T-cell (primary cell): ENCODE measurements at places on chromosomes 2 and 18.
A peak's percentile ranks its signal among the peaks of the same experiment; 100 is the strongest.

GRCh38 chr2:5673145-5674025, 18.8 kb upstream of the SOX11 start:
- no peak for DNase-seq

DNA sequence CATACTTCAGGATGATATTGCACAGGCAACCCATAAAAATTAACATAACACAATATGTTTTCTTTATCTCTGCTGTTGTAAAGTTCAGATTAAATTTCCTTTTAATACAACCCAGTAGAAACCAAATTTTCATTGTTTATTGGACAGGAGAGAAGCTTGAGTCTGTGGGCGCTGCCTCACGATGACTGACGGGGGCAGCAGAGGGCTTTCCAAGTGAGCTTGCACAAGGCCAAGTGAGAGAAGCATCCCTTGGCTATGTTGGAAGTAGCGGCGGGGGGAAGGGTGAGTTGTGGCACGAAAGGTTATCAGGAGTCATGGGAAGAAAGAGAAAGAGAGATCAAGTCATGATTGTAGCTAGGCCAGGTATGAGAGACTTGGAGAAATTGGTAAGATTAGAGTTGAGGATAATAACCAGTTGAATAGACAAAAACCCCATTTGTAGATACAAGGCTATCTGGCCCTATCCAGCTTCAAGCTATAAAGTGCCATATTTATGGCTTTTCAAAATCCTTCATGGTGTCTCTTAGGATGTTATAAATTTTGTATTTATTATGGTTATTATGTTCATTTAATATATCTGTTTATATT, 413.7 kb upstream of the FAM98A start:
- no peak for DNase-seq

GRCh38 chr18:5720132-5720531, 175.2 kb downstream of the TMEM200C start:
- no peak for DNase-seq

DNA sequence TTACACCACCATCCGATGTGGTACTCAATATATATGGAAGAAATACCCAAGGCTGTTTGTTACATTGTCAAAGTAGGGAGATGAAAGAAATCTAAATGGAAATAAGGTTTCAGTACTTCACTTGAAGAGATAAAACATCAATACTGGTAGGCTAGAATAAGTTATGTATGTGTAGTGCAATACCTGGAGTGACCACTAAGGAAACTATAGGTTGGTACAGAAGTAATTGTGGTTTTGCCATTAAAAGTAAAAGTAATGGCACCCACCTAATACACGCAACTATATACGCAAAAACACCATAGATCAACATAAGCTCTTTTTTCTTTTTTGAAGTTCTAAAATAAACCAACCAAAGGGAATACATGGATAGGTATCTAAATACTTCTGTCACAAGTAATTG, 143.2 kb upstream of the KYNU start:
- no peak for DNase-seq

GRCh38 chr2:218296847-218297246, 4.5 kb upstream of the TMBIM1 start:
- DNase-seq = no peak

DNA sequence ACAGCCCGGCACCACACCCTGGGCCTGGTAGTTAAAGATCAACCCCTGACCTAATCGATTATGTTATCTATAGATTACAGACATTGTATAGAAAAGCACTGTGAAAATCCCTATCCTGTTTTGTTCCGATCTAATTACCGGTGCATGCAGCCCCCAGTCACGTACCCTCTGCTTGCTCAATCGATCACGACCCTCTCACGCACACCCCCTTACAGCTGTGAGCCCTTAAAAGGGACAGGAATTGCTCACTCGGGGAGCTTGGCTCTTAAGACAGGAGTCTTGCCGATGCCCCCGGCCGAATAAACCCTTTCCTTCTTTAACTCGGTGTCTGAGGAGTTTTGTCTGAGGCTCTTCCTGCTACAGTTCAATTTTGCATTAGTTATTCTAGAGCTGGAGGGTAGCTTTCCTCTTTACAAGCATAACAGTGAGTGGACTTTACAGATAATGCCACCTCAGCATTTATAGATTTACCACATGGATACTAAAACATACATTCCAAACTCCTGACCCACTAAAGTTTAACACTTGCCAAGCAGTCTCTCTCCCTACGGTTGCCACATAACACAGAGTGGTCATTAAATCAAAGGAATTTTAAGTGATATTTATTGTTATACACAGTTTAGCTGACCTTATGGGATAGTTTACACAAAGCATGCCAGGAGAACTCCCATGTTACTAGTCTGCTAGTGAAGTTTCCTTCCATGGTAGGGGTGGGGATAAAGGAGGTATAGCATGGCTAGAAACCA, 101.0 kb downstream of the EVA1A start:
- DNase-seq = no peak

GRCh38 chr18:38902796-38903195, 1337.2 kb upstream of the CELF4 start:
- DNase-seq = no peak

DNA sequence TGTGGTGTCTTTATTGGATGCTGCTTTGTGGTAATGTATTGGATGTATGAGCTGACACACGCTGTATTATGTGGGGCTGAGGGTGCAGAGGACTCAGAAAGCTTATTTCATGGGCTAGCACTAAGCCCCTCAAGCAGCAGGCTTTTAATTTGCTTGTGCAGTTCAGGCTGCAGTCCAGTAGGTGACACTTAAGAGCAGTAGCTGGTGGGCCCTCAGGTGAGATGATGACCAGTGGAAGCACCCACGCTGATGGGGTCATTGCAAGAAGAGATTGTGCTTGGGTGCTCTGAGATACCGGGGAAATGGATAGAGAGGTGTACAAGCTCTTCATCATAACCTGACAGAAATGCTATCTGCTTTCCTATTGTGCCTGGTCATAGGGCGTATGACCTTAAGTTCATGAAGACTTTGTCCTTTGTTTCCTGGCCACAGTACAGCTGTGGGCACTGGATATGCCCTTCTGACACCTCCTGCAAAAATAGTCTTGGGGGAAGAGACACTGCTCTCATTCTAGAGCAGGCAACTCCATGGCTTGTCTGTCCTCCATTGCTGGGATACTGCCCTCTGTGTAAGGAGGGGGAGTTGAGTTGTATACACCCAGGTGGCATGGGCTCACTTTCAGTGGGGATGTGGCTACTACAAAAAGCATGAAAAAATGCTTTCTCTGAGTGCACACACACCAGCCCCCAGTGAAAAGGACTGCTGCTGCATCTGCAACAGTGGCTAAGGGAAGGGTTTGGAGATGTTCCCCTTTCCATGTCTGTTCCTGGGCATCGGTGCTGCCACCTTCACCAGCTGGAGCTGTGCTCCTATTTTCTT, 205.7 kb upstream of the ZSWIM2 start:
- no peak for DNase-seq

- peak; percentile 2 for DNase-seq
Measured at GRCh38 chr2:182652326-182652725, 63.7 kb upstream of the DNAJC10 start.

- no peak for DNase-seq
Measured at GRCh38 chr18:32730620-32731091, 42.2 kb downstream of the KLHL14 start.

- DNase-seq = no peak
Measured at GRCh38 chr2:43484323-43484930, 111.4 kb downstream of the THADA start.

DNA sequence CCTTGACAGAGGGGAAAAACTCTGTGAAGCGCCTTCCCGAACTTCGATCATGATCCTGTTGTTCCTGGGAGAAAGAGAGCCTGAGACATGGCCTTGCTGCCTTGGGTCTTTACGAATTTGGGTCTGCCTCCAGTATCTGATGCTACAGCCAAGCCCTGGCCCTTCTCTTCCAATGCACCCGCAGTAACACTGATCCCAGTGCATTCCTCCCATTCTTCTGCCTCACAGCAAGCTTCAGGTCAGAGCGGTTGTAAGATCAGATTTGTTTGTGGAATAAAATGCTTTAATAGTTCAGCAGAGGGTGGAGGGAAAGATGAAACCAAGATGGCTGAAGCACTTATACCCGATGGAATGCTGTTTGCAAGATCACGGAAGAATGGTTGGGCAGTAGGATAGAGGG, 196.7 kb upstream of the SIX2 start:
- DNase-seq = no peak

- no peak for DNase-seq
Measured at GRCh38 chr2:170106102-170106840, 71.7 kb upstream of the MYO3B start.

- DNase-seq = no peak
Measured at GRCh38 chr18:77448046-77448445, 198.4 kb downstream of the GALR1 start.

GRCh38 chr2:142867136-142867535, 10.3 kb upstream of the KYNU start:
- no peak for DNase-seq

- DNase-seq = no peak
Measured at GRCh38 chr2:95388091-95388692, 14.3 kb upstream of the FAHD2A start.

GRCh38 chr2:106094131-106094841, 99.8 kb downstream of the UXS1 start:
- peak; percentile 70 for DNase-seq

- no peak for DNase-seq
Measured at GRCh38 chr2:21854938-21855337, 731.2 kb downstream of the TDRD15 start.

- DNase-seq = no peak
Measured at GRCh38 chr18:34729740-34730355, 19.8 kb downstream of the DTNA start.

DNA sequence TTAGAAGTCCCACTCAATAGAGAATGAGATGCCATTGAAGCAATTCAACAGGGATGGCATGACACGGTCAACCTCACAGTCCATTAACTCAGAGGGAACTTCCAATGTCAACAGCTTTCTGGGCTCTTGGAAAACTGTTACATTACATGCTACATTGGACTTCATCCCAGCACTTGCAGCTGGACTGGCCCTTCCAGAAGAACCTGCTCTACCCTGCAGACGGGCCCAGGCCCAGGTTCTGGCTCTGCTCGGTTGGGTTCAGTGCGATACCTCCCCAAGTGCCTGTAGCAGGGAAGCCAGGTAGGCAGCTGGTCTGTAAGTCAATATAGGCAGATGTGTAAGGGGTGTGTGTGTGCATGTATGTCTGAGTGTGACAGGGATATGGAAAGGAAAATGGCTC, 12.9 kb downstream of the LAMA1 start:
- no peak for DNase-seq

DNA sequence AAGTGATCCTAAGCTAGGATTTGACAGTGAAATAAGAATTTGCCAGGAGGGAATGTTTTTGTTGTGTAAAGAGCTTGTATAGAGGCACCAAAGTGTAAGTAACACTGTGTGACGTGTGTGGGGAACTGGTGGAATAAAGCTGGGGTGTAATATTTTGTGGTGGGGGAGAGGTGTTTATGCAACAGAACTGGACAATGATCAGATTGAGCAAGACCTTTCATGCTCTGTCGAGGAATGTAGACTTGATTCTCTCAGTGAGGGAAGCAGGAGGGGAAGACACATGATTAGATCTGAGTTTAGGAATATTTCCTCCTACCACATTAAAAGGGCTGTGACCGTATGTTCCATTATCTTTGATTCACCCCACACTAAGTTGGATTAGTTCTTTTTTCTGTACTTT, 43.6 kb downstream of the EFEMP1 start:
- DNase-seq = no peak

DNA sequence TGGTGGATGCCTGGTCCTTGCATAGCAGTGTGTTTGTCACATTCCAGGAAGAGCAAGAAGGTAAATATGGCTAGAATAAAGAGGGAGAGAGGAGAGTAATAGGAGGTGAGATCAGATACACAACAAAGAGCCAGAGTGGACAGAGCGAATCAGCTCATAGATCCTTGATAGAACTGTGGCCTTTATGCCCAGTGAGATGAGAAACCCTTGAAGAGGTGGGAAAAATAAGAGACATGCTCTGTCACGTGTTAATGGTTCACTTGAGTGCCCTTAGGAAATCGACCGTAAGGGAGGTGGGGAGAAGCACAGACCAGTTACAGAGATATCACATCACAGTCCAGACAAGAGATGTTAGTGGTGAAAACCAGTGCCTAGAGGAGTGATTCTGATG, 84.7 kb upstream of the RAB27B start:
- no peak for DNase-seq

DNA sequence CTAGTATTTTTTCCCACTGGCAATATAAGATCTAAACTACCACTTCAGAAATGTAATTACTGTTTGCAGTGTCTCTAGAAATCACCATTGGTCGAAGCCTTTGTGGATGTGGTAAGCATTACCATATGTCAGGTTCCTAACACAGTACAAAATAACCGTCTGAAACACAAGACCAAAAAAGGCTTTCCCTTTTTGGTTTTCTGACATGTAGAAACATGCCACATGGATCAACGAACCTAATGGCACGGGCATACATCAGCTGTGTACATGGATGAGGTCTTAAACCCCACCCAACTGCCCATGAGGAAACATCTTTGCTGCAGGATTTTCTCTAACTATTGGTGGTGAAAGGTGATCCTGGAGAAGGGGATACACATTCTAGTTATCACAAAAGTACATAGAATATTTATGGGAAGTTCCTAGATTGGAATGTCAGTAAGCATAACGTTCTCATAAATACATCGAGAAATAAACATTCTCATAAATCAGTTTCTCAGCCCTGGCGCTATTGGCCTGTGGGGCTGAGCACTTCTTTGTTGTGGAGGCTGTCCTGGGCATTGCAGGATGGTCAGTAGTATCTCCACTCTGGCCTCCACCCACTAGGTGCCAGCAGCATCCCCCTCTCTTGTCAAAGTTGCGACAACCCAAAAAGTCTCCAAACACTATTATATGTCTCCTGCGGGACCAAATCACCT, 9.0 kb downstream of the VIT start:
- no peak for DNase-seq

- DNase-seq = no peak
Measured at GRCh38 chr18:64276311-64277090, 127.6 kb upstream of the LINC00305 start.

GRCh38 chr18:26014462-26014861, 76.0 kb downstream of the SS18 start:
- no peak for DNase-seq

- DNase-seq = no peak
Measured at GRCh38 chr18:60910534-60910933, 422.7 kb upstream of the CDH20 start.

GRCh38 chr2:30362468-30363081, 84.5 kb upstream of the LCLAT1 start:
- no peak for DNase-seq

DNA sequence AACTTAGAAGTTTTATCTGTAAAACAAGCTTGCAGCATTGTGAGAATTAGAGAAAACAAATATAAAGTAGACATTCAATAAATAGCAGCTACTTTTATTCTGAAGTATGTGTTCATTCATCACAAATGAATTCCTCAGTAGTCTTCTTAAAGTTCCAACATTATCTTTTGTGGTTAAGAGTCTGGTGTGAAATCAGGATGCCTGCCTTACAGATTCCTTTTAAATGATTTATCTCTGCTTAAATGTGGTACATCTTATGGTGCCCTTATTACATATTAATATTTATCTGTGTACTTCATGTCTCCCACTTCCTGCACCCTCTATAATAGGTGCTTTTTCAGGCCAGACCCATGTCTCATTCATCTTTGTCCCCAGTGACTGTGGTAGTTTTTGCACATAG, 595.0 kb downstream of the STK39 start:
- no peak for DNase-seq
